ENCODE measurements at places on chromosomes 12 and 14.

- DNase-seq = no peak
Observed at GRCh38 chr14:69605738-69606137, 5.7 kb upstream of the SUSD6 start.

GRCh38 chr12:95809000-95809680, 18.6 kb upstream of the NTN4 start:
- no peak for DNase-seq

DNA sequence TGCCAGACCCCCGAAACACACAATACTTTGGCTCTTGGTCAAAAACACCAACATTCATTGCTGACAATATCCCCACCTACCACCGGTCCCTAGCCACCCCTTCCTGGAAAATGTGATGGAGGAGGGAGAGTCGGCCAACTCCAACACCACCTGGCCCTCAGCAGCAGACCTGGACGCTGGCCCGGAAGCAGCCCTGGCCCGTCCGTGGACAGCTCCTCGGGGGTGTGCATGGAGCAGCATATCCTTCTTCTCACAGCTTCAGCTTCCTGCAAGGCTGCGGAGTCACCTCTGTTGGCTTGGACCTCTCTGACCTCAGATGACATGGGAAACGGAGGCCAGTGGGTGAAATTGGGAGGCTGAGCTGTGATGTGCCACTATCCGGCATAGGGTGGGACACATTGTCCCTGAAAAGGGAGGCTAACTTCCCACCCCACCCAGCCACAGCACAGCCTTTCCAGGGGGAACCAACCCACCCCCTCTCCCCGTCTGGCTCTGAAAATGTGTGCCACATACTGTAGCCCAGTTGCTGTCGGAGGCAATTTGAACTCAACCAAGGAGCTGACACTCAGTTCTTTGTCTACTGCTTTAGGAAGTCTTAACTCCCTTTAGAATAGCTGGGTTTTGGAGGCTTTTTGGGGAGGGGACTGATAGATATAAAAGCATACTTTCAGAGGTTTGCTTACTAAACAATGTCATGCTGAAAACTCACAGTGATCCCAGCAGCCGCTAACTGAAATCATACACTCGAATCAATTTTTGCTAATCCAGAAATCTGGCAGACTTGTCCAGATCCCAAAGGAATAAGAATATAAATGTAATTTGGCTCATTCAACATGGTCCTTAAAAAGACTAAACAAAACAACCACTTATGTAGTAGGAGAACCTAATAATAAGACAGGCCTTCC, 43.1 kb upstream of the LTA4H start:
- no peak for DNase-seq

DNA sequence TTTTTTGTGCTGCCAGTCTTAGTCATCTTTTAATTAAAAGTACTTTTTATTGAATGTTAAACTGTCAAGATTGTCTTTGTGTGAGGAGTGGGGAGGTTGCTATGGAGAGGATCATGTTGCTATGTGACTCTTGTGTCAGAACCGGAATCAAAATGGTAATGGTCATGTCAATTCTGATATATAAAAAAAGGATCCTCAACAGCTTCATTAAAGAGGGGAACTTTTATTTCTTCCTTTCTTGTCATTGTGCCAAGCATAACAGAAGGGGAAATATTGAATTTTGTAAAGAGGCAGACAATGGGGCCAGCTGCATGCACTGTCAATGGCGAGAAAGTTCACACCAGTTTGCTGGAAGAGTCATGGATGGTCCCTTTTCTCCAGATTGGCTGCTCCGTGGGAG, 564.8 kb downstream of the VRK1 start:
- no peak for DNase-seq

DNA sequence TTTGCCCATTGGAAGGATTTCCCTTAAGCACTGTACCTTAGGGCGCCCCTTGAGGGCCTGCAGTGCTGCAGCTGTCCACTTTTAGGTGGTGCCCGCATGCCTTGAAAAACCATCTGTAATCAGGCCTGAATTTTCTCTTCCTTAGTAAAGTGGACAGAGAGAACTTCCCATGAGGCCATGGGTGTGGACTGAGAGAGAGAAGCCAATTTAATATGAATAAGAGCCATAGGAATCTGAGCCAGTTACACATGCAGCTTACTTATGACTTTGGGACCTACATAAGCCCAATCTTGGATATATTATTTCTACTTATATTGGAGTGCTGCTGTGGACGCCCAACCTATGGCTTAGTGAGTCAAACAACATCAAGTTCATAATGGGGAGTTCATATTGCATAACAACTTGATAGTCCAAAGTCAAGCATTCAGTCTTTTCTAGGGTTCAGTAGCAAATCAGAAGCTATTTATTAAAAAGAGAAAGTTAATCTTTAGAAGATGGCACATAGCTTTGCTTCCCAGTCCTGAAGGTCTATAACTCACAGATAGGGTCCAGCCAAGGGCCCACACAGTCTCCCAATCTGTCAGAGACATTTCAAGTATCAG, 11.1 kb upstream of the ETV6 start:
- DNase-seq = no peak

GRCh38 chr14:90700933-90701776, 115.1 kb downstream of the TTC7B start:
- DNase-seq = no peak

Measured in posterior cingulate gyrus (tissue), 11 donors.